ENCODE measurements at places on chromosomes 12 and 14. TPM values are rescaled to one million over a fixed set of nuclear protein-coding genes. Genes with fewer than 3 reads are reported as not detected.
A peak's percentile ranks its signal among the peaks of the same experiment; 100 is the strongest.

SELPLG gene
- 2.3 TPM for total RNA-seq

ADAMTS20 gene
- total RNA-seq: not detected

SLCO1B1 gene
- not detected for total RNA-seq

KRT3 gene
- total RNA-seq: not detected

IL26 gene
- not detected for total RNA-seq

TCL1B gene
- total RNA-seq: not detected

GRCh38 chr12:109621211-109621694 lies 47.7 kb downstream of the MVK start:
- H3K4me3 ChIP-seq: no peak overlapping the region
- DNase-seq: no peak
- no peaks in the 10 kb centered on the region for H3K27me3 ChIP-seq
- no peak overlapping the region for H3K27ac ChIP-seq
- no peaks in the 10 kb centered on the region for H3K36me3 ChIP-seq
- peaks cover 8% of the 10 kb centered on the region for H3K4me1 ChIP-seq

DNA sequence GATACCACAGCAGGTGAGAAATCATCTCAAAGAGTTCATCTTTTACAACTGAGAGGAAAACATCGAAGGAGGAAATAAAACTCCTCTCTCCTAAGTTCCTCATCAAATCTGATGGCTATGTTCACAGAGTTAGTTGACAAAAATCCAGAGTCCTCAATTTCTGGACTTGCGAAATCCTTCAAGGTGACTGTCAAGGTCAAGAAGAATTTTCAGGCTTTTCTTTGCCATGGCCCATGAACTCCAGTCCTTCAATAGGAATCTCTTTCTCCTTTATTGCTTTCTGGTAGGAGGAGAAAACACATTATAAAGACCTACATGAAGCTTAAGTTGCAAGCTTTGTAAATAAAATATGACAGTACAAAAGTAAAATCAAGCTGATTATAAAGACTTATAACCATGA lies 1.5 kb downstream of the TRIAP1 start:
- H3K27ac ChIP-seq: peak overlapping the region; percentile 3
- DNase-seq: no peak
- no peak overlapping the region for H3K4me3 ChIP-seq
- no peaks in the 10 kb centered on the region for H3K36me3 ChIP-seq
- H3K27me3 ChIP-seq: no peaks in the 10 kb centered on the region

GRCh38 chr14:77848031-77848430 lies 48.1 kb downstream of the ADCK1 start:
- H3K4me1 ChIP-seq: no peaks in the 10 kb centered on the region
- no peak overlapping the region for H3K4me3 ChIP-seq
- no peak for DNase-seq

- H3K4me3 ChIP-seq: no peak overlapping the region
- no peaks in the 10 kb centered on the region for H3K36me3 ChIP-seq
- H3K4me1 ChIP-seq: peaks cover 62% of the 10 kb centered on the region
- H3K27ac ChIP-seq: no peak overlapping the region
These were observed 1.9 kb downstream of the NKX2-1 start for GRCh38 chr14:36518031-36518585.

DNA sequence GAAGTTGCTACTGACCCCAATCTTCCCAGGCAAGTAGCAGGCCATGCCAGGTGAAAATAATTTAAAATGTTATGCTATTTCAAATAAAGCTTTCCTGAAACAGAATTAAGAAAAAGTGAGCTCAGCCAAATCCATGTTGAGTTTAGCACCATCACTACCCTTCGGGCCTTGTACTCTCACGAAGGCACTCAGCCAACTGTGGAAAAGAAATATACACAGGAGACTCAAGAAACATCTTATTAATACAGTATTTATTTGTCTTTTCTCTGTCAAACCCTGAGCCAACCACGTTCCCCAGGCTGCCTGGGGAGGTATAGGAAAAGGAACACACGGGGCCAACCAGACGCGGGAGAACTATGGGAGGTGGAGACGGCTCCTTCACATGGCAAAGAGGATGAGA lies 10.9 kb downstream of the ATP5MC2 start:
- no peak overlapping the region for H3K27ac ChIP-seq
- H3K36me3 ChIP-seq: peaks cover 6% of the 10 kb centered on the region
- no peaks in the 10 kb centered on the region for H3K27me3 ChIP-seq

GRCh38 chr12:80412343-80412953 lies 31.6 kb upstream of the PTPRQ start:
- no peak overlapping the region for H3K4me3 ChIP-seq
- no peaks in the 10 kb centered on the region for H3K27me3 ChIP-seq
- no peaks in the 10 kb centered on the region for H3K36me3 ChIP-seq
- no peak for DNase-seq
- H3K27ac ChIP-seq: no peak overlapping the region
- no peaks in the 10 kb centered on the region for H3K4me1 ChIP-seq
